ENCODE measurements at places on chromosomes 3 and 15.

DNA sequence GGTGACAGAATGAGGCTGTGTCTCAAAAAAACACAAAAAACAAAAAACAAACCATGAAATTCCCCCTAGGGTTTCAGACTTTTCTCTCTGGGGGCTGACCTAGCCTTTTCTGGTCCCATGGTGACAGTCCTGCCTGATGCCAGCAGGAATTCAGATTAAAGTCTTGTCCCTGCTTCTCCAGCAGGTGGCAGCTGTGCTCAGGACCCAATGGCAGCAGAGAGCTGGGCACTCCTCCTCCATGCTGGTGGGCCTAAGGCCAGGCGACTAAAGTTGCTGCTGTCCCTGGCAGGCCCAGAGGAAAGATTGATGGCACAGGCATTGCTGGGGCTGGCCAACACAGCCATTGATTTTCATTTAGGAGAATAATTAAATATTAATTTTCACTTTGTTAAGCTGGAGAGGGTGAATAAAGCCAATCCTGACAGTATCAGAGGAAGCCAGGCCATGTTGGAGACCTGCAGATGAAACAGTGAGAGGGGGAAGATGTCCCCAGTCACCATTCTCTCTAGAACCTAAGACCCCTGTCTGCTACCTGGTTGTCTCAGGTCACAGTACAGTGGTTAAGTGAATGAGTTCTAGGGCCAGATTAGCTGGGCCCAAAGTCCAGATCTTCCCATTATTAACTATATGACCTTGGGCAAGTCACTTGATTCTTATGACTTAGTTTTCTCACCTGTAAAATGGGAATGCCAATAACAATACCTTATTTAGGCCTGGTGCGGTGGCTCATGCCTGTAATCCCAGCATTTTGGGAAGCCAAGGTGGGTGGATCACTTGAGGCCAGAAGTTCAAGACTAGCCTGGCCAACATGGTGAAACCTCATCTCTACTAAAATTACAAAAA is 7.1 kb downstream of the CELF6 start:
- peak; percentile 46 for DNase-seq

DNA sequence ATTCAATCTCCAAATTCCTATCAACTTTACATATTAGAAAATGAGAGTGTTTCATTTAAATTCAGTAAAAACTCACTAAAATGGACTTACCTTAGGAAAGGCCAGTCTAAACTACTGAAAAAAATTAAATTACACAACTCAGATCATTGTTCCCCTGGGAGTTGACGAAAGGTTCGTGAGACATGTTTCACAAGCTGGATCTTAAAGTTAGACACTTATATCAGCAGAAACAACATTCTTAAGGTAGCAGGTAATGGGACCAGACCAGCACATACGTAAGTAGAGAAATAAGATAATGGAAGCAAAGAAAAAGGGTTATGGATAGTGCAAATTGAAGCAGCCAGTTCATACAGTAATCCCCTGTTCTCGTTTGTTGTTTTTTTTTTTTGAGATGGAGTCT is 8.9 kb downstream of the RFX7 start:
- DNase-seq, result no peak

- DNase-seq, result no peak
These were observed 39.8 kb downstream of the CLK3 start for GRCh38 chr15:74655424-74655823.

DNA sequence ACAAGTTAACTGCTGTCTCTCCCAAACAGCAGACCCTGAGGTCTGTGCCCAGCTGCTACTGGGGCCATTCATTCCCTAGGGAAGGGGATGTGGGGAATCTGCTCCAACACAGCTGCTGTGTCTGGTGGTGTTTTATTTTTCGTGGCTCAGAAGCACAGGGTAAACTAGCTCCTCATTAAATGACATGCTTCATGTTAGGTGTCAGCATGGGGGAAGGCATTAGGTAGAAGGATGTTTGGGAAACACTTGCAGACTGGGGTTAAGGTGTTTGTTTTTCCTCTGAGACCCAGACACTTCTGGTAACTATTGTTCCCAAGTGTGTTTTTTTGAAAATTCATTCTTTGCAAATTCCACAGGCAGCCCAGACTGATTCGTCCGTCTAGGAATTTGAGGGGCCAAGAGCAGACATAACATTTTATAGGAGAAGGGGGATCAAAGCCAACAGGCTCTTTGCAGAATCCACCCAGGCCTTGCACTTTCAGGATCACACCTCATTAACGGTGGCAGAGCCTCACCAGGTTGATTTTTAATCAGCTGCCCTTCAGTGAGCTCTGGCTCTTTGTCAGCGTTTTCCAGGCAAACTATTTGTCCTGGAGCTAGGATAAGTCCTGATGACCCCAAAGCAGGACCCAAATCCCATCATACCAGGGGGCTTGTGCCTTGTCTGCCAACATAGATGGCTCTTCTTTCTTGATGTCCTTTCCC is 65.4 kb upstream of the ITGA11 start:
- DNase-seq, result no peak

Data from central memory CD8-positive, alpha-beta T cell (primary cell).